Glomerular endothelial cell (primary cell): ENCODE measurements at places on chromosomes 13 and 19.

DNA sequence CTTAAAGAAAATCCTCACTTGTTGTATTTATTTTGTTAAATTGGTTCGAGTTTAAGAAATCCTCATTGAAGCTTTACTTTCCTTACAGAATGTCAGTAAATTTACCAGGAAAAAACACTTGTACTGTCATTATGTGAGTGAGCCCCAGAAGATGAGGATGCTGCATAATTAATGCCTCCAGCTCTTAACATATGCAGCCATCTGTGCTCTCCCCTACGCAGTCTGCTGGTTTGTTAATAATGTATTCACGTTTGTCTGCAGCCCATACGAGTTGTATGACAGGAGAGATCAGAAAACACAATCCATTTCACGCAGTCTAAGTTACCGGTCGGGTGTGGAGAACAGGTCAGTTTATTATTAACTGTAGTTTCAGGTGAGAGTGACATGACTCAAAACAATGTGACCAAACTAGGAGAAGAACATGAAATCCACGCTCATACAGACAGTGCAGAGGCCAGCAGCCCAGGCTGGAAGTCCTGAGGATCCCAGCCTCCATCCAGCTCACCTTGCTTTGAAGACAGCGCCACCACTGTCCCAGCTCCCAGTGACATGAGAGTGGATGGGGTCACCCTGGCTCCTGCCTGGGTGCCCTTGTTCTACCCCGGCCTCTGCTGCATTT lies 19.8 kb upstream of the ATP11A start:
- DNase-seq, result no peak

DNA sequence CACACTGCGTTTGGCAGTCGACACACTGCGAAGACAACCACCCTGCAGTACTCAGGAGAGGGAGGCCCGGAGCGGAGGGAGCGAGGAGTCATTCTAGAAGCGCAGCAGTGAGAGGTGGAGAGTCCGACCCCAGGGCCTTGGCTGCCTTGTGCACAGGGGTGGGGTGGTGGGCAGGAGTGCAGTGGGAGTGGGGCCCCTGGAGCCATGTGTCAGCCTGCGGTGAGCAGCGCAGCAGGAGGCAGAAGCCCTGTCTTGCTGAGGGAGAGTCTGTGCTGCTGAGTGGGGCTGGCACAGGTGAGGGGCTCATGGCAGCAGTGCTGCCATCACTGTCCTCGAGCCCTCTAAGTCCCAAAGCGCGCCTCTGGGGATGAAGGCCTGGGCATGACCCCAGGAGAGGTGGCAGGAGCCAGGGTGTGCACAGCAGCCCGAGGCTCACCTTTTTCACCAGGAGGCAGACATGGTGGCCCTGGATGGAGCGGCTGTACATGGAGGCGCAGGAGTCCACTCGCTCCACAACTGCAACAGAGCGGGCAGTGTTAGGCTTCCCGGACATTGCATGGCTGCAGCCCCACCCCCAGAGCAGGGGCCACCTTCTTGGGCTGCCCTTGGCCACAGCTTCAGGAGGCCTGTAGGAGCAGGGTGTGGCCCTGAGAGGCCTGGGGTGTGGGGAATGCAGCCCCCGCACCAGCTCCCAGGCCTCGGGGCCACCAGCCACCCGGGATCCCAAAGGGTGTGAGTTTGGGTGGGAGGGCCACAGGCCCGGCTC lies 11.7 kb downstream of the IZUMO4 start:
- DNase-seq, result no peak

DNA sequence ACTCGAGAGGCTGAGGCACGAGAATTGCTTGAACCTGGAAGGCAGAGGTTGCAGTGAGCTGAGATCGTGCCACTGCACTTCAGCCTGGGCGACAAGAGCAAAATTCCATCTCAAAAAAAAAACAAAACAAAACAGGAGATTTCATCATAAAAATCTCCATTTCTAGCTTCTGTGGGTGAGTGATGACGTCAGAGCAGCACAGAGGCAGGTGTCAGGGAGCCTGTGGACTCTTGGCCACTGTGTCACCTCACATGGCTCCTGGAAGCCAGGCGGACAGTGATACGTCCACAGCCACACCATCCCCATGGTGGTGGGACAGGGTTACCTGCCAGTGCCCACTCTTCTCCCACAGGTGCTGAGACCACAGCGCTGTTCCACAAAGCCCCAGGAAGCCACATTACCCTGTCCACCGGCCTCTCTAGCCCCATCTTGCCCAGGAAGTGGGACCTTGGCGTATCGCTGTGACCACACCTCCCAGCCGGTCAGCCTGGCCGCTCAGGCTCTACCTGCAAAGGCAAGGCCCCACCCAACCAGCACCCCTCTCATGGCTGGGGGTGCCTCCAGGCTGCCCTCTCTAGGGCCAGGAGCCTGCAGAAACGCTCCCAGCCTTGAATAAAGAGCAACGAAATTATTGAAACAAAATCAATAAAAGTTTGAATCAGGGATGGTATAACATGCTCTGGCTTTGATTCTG lies 2.5 kb upstream of the FXYD3 start:
- DNase-seq, result no peak

GRCh38 chr19:7292950-7293761 lies 1.1 kb downstream of the INSR start:
- DNase-seq, result no peak

GRCh38 chr19:46726551-46726950 lies 9.6 kb upstream of the PRKD2 start:
- no peak for DNase-seq

- DNase-seq, result no peak
Observed at GRCh38 chr19:56294549-56294948, 20.1 kb downstream of the ZSCAN5A start.

DNA sequence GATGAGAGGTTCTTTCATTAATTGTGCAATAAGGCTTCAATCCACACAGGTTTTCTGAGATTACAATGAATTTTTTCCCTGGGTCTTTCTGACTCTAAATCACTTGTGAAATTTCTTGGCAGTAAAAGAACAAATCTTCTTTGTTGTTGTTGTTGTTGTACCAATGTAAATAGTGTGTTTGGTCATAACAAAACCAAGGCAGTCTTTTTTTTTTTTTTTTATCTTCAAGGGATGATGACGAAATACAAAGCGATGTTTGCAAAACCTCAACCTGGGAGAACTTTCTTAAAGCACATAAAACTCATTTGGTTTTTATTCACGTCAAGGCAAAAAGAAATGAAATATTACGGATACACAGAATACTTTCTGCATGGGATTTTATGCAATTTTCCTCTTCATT lies 462.0 kb downstream of the LIG4 start:
- DNase-seq, result no peak

DNA sequence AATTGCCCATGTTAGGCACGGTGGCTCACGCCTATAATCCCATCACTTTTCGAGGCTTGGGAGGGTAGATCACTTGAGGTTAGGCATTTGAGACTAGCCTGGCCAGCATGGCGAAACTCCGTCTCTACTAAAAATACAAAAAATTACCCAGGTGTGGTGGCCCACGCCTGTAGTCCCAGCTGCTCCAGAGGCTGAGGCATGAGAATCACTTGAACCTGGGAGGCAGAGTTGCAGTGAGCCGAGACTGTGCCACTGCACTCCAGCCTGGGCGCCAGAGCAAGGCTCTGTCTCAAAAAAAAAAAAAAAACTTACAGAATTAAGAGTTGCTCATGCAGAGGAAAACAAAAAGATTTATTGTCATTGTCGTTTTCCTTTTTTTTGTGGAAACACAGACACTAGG lies 3.4 kb upstream of the PSMC4 start:
- no peak for DNase-seq

GRCh38 chr13:67961331-67961730 lies 731.2 kb upstream of the PCDH9 start:
- DNase-seq, result no peak

GRCh38 chr13:108305655-108306054 lies 36.1 kb downstream of the TNFSF13B start:
- DNase-seq, result no peak

- no peak for DNase-seq
Observed at GRCh38 chr13:98512774-98513665, 63.9 kb downstream of the STK24 start.

DNA sequence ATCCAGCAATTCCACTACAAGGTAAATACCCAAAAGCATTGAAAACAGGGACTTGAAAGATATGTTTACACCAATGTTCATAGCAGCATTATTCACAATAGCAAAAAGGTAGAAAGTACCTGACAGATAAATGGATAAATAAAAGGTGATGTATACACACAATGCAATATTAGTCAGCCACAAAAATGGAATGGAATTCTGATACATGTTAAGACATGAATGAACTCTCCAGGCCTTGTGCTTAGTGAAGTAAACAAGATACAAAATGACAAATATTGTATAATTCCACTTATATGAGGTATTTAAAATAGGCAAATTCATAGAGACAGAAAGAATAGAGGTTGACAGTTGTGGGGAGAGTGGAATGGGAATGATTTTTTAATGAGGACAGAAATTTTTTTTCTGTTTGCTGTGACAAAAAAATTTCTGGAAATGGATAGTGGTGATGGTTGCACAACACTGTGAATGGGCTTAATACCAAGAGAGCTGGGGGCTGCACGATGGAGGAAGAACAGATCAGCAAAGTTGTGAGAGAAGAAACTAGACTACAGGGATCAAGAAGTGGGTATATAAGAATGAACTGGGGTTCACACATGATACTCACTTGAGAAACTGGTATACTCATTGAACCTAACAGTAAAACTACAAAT lies 137.2 kb downstream of the MZT1 start:
- DNase-seq, result no peak

DNA sequence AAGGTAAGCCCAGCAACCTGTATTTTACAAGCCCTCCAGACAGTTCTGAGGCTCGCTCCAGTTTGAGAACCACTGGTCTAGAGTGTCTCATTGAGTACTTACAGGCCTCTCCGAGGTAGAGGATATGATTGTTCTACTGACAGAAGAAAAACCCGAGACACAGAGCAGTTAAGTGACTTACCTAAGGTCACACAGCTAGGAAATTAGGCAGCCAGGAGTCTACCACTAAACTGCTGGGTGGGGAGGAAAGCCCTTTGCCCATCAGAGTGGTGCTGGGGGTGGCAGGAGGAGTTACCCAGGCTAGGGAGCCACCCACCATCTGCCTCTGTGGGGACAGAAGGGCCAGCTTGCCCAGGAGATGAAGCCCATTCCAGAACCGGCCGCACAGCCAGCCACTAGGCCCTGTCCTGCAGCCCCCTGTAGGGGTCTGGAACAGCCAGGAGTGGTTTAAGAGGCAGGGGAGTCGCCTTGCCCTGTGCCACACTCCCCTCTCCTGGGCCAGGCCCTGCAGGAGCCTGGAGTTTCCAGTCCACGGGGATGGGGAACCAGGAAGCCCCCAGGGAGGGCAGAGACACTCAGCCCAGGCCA lies 703 bp downstream of the RASGRP4 start:
- no peak for DNase-seq

DNA sequence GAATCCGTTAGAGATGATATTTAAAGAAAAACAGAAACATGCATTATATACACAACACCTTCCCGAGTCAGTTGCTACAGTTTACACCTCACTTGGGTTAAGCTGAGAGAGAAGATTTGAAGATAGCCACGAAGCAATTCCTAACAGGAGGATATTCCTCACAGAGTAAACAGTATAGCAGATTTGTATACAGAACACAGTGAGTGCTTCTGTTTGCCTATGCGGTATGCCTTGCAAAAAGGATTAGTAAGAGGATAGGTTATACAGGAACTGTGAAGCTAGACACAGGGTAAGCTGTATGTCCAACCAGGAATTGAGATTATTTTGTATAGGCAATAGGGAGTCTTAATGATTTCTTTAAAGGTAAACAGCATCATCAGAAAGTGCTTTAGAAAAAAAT lies 471.8 kb downstream of the LIG4 start:
- no peak for DNase-seq

GRCh38 chr19:54387991-54388801 lies 23.5 kb upstream of the LAIR1 start:
- no peak for DNase-seq

DNA sequence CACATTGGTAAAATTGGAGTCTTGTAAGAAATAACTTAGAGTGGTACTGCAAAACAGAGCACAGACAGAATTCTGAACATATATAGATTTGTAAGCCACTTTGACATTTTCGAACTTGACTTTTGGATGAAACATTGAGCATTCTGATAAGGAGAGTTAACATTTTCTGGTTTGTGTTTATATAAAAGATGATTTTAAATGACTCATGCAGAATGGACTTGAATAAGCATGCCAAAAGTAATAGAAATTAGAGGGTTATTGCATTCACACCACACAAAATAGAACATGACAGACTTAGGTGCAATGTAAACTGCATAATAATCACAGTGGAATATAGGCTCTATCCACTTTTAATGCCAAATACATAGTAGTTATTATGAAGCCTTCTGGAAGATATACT lies 507.0 kb downstream of the DACH1 start:
- DNase-seq, result no peak

- no peak for DNase-seq
Observed at GRCh38 chr19:55113570-55114039, 3.8 kb downstream of the PPP1R12C start.

- no peak for DNase-seq
Observed at GRCh38 chr13:104635879-104636278, 1569.7 kb upstream of the SLC10A2 start.

DNA sequence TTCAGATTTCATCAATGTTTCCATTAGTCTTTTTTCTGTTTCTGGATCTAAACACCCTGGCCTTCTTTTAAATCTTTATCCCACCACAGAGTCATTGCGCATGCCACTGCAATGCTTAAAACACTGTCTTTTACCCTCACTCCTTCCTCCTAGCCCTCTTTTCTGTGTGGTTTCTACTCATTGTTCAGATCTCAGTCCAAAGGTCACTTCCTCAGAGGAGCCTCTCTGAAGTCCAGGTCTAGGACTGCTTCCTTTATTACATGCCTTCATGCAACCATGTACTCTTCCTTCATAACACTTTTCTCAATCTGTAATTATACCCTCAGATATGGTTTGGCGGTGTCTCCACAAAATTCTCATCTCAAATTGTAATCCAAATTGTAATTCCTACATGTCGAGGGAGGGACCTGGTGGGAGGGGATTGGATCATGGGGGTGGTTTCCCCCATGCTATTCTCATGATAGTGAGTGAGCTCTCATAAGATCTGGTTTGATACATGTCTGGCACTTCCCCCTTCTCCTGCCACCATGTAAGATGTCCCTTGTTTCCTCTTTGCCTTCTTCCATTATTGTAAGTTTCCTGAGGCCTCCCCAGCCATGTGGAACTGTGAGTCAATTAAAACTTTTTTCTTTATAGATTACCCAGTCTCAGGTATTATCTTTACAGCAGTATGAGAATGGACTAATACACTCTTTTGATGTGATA lies 808.9 kb downstream of the DIAPH3 start:
- DNase-seq, result no peak

GRCh38 chr19:5988517-5989387 lies 10.8 kb upstream of the RANBP3 start:
- DNase-seq, result no peak

GRCh38 chr13:30697996-30698401 lies 37.3 kb upstream of the ALOX5AP start:
- DNase-seq, result no peak

GRCh38 chr19:9914315-9915207 lies 21.8 kb downstream of the OLFM2 start:
- DNase-seq, result no peak

- DNase-seq, result no peak
Observed at GRCh38 chr19:45876411-45877197, 9.3 kb downstream of the IRF2BP1 start.

GRCh38 chr19:4669723-4670480 lies at the start of gene MYDGF:
Gene MYDGF, minus strand, starts transcription at chr19:4670342. Its CDS starts 8 bp downstream, at chr19:4670334.
- no peak for DNase-seq

GRCh38 chr13:37995092-37995491 lies 125.5 kb upstream of the TRPC4 start:
- DNase-seq, result no peak
